ENCODE measurements at places on chromosomes 2 and 18.

DNA sequence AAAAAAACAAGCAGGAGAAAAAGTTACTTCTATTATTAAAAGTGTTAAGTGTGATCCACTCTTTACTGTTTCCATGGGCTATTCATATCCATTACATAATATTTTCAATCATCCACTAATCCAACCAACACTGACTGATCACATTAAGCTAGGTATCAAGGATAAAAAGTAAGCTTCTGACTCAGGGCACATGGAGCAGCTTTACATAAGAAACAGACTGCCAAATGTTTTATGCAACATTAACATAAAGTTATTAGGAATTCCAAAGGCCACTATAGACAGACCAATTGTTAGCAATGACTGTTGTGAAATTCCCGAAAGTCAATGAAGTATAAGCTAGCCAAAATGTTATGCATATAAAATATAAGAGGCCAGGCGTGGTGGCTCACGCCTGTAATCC is 277.6 kb downstream of the ZEB2 start:
- no peak for DNase-seq

GRCh38 chr2:232781765-232782164 is 5.4 kb upstream of the KCNJ13 start:
- DNase-seq = no peak

DNA sequence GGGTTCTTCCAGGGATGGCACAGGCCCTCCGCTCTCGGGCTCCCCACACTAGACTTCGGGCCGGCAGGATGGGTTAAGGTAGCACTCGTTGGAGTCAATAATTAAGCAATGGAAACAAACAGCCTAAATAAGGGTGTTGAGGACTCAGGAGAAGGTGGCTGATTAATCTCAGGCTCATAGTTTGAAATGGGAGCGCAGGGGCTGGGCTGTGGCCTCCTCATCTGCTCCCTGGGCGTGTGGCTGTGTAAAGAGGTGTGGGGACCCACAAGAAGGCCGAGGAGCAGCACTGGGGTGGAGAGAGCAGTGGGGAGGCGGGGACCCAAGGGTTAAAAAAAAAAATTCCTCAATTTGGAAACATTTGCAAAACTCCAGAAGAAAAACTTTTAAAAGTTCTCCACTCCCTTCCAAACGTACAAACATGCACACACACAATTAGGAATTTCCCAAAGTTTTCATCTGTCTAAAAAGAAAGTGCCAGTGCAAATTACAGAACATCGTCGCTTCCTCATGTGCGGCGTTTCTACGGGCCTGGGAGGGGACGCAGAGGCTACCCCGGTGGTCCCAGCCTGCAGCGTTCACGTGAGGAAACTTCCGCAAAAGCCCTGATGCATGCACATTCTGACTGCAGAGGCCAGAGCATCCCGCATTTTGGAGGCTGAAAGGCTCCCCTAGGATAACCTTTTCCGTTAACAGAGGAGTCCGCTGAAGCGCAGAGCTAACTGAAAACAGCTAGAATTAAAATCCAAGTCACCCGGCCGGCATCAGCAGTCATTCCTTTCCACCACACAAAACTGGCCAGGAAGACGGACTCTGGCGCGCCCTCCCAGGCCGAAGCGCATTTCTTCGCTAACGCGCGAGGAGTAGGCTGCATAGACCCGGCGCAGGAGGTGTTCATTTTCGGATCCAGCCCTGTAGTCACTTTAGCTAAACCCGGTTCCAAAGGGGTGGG is 1.0 kb upstream of the TUBB6 start:
- DNase-seq = peak; percentile 40

- no peak for DNase-seq
Observed at GRCh38 chr2:235820571-235820970, 326.7 kb downstream of the AGAP1 start.

DNA sequence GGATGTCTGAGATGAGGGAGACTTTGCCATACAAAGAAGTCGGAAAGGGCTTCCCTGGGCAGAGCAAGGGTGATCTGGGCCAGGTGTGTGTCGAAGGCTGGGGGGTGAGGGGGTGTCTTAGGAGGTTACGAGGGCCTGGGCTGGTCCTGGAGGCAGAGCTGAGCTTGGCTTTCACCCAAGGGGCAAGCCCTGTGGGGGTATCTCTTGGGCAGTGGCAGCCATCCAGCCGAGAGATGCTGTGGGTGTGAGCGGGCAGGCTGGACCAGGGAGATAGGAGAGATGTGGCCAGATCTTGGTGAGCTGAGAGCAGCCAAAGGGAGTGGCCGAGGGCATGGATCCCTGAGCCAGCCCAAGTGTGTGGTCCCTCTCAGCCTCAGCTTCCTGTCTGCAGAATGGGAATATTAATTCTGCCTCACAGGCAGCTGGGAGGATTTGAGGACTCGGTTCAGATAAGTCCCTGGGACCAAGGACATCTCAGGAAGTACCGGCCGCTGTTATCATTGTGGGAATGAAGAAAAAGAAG is 33.0 kb downstream of the MAL start:
- no peak for DNase-seq

GRCh38 chr2:12071318-12071717 is 324.9 kb downstream of the LPIN1 start:
- no peak for DNase-seq

GRCh38 chr2:240916571-240917008 is 10.5 kb downstream of the CROCC2 start:
- DNase-seq = no peak

DNA sequence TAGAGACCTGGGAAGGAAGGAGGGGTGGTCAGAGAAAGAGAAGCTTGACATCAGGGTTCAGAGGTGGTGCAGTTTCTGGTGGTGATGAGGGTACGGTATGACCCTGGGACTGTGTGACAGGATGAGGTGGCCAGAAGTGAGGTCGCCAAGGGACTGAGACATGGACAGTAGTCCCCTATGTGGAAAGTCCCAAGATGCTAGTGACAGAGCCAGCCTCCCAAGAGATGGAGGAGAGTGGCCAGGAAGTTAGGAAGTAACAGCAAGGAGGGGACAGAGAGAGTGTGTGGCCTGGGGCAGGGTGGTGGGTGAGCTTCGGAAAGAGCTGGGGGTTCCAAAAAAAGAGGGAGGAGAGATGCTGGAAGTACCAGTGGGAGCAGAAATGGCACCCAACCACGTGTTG is 66.0 kb downstream of the SMAD7 start:
- DNase-seq = no peak

- DNase-seq = no peak
Observed at GRCh38 chr2:102520009-102520408, 47.0 kb downstream of the SLC9A4 start.

DNA sequence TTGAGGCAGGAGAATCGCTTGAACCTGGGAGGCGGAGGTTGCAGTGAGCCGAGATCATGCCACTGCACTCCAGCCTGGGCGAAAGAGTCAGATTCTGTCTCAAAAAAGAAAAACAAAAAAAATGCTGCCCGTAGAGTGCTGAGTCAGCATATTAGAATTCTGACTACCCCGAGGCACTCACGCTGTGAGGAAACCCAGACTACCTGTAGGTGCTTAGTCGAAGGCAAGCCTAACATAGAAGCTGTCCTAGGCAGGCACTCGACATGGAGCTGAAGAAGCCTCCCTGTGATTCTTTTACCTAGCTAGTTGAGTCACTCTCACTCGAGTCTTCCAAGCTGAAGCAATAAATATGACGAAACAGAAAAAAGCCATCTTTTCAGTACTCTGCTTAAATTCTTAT is 1323.2 kb upstream of the DDX18 start:
- no peak for DNase-seq

DNA sequence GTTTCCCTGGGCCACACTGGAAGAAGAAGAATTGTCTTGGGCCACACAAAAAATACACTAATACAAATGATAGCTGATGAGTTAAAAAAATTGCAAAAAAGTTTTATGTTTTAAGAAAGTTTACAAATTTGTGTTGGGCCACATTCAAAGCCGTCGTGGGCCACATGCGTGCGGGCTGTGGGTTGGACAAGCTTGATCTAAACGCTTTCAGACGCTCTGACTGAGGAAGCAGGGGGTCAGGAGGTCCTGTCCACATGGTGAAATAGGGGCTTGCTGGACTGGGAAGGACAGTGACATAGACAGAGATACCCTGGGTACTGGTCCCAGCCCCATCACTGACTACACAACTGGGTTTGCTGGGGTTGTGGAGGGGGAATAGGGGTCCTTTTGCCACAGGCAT is 86.4 kb downstream of the LOXHD1 start:
- DNase-seq = no peak

DNA sequence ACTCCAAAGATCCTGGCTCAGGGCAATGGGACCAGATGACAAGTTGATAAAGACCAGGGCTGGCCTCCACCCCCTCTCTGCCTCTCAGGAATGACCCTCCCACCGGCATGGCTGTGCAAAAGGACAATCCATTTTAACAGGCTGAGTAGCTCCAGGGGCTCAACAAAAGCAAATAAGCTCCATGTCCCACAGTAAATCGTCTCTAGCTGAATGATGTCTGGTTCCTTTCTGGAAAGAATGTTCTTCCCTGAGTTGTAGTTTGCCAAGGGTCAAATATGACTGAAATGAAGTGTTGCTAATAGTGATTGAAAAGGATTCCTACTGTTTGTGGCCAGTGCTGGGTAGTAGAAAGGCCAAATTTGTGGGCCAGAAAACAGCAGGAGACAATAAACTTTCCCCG is 434.4 kb upstream of the ETAA1 start:
- no peak for DNase-seq

GRCh38 chr18:33507019-33507418 is 66.5 kb upstream of the CCDC178 start:
- DNase-seq = no peak

DNA sequence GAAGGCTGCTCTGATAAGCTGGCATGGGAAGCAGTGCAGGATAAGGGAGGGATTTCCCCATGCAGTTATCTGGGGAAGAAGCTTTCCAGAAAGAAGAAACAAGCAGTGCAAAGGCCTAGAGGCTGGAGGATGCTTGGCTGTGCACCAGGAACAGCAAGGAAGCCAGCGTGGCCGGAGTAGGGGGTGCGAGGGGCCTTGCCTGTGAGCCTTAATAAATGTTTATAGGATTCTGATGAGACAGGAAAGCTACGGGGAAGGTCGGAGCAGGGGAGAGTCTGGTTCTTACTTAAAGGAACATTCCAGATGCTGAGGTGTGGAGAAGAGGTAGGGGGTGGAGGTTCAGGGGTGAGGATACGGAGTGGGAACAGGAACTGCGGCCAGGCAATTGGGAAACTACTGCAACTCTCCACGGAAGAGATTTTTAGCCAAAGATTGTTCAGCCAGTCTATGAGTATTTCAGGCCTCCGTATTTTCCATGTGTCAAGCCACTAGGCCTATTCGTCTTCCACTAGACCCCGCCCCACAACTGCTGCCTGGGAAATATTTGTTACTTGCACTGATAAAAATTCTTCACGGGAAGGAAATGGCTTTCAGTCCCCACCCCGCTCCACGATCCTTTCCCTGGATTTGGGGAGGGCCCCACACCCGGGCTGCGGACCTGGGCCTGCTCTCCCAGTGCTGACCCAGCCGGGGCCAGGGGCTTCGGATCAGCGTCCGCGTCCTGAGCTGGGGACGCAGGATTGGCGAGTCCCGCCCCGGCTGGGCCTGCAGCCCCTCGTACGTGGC is 516 bp downstream of the EIF2AK2 start:
- peak; percentile 19 for DNase-seq

DNA sequence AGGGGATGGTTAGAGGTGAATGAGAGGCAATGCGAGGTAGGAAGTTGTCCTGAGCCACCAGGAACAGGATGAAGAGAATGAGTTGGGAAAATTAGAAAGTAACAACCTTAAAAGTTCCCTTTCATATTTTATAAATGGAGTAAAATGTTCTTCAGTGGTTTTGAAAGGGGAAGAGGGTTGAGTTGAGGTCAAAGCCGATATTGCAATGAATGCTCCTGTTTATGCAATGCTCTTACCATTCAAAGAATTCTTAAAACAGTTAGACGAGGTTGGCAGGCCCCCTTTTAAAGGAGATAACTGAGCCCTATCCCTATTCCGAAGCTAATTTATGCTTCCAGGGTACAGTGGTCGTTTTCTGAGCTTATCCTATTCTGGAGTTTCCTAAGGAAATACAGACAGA is 2110.3 kb upstream of the CELF4 start:
- no peak for DNase-seq

DNA sequence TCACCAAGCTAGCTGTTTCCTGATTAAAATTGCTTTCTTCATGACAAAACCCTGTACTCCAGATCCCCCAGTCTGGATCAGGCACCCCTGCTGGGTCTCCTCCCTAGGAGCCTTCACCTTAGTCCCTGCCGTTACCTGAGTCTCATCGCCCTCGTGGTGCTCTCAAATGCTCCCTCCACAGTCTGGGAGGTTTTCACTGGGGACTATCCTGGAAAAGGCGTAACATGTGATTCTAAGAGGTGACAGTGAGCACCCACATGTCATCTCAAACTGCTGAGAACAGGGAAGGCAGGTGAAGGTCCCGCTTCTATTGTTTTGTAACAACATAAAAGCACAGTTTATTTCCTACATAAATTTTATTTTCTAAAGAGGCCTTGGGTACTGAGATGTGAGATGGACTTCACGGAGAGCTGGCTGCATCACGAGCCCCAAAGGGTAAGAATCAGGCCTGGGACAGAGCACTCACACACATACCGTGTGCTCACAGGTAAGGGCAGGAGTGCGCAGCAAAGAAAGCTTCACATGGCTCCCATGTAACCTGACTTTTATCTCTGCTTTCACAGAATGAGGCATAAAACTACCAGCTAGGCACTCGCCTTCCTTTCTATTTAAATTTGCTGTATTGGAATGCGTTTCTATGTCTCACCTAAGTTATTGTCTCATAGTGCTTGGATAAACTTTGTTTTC is 531.5 kb downstream of the RNF144A start:
- no peak for DNase-seq

DNA sequence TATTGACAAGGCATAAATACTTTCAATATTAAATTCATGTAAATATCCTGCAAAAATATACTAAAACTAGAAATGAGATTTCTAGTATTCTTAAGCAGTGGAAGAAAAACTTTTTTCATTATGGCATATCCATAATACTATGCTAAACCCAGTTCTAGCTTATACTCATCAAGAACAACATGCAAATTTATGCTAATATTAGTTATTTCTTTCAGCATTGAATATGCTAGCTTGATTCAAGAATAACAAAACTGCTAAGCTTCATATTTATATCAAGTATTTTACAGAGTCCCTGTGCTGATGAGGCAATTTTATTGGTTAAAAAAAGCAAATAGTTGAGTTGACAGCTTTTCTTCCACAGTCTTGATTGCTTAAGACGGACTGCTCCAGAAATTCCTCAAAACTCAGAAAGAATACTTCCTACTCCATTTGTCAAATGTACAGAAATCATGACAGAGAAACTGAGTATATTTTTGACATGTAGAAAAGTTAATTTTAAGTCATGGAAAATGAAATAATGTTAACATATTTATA is 105.0 kb downstream of the PIGN start:
- no peak for DNase-seq
